NCI-H1694 treated with DMSO at 0.1 percent for 48 hours (cell line): ENCODE measurements at places on chromosomes 1 and 21.

DNA sequence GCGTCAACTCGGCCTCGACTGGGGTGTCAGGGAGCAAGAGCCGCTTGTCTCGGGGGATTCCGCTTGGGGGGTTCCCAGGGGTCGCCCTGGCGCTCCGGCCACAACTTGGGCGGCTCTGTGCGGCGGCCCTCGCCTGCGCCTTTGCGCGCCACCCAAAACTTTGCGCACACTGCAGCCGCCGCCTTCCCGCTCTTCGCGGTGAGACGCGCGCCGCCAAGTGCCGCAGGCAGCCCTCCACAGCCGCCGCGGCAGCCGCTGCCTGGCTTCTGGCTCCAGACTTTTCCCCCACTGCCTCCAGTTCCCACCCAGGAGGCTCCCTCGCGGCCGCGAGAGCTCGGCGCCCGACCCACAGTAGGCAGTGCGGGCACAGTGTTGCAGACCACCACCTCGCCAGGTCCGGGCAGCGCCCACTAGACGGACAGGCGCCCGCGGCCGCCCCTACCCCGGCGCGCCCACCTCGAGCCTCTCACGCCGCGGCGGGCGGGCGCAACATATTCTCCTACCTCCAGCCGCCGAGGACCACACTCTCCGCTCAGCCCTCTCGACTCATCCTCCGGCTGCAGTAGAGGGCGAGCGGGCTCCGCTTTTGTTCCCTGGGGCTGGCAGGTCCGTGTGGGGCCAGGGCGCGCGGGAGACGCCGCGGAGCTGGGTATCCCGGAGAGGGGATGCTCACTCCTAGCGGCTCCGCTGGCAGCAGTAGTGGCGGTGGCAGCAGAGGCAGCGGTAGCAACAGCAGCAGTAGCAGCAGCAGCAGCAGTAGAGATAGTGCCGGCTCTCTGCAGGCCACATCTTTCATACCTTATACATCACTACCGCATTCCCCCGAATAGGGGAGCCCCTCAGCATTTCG lies 296.6 kb downstream of the OMA1 start:
- peak; percentile 75 for DNase-seq

DNA sequence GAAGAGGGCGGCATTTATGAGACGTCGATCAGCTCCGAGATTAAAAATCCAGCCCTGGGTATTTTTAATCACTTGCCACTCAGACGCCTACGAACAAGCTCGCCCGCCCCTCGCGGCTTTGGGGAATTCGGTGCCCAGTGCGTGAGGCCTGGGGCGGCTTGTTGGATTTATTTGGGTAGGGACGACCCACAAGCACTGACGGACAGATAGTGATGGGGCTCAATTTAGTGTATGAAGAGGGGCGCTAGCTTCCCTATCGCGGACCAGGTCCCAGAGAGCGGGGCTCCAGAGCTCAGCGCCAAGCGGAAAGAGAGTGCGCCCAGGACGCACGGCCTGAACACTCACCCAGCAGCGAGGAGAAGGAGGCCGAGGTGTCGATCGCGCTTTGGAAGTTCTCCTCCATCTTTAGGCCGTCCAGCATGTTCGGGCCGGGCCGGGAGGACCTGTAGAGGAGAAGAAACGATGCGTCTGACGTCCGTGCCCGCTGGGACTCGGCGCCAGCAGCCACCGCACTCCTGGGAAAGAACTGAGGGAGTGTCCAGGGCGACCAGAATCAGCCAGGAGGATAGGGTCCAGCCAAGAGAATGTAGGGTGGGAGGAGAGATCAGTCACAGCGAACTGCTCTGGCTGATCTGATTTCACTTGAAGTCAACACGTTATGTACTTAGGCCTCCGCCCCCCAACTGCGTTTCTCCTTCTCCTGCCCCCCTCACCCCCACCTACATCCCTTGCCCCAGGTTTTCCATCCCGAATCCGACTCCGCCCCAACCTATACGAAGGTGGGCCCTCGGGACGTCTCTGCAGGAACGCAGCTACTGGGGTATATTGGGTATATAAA lies 1.2 kb downstream of the LMX1A start:
- DNase-seq, result no peak

- DNase-seq, result no peak
Measured at GRCh38 chr1:84146411-84147032, 2.5 kb downstream of the PRKACB start.

DNA sequence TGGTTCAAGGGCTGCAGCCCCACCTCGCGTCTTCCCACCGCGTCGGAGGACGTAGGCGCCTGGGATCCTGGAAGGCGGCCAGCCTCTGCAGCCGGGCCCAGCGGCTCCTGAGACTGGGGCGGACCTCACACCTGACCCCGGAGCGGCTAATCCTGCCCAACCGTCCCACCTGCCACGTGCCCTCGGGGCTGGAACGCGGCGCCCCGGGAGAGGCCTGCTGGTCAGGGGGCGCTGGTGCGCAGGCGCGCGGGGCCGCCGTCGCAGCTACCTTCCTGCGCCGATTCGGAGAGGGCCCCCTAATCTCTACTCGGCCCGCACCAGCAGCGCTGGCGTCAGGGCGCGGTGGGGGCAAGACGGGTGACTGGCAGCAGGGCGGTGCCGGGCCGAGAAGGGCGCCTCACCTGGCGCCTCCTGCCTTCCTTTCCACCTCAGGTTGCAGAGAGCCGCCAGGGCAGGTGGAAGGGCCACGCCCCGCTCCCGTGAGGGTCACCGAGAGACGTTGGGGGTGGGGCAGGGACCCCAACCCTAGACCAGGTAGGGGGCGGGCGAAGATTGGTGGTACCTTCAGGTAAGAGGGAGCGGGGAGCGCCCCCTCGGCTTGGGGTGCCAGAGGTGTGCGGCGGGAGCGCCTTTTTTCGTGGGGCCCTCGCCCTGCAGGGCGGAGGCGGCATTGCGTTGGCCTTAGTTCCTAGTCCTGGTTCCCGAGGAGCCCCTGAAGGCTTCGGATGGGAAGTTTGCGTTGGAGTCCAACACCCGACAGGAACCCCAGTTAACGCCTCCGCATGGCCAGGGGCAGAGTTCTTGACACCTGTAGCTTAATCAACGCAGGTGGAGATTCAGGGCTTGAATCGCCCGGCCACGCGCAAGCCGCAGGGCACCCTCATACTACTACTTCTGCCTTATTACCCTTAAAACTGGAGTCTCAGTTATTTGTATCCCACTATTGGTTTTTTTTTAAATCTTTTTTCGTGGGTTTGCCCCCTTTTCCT lies at the start of gene TDRD5:
Gene TDRD5 (plus strand): TSS at position 241 of the 989 bp plus-strand sequence. CDS start 784 bp downstream, outside the sequence.
- no peak for DNase-seq
